Thymus (tissue), 14 donors: ENCODE measurements at places on chromosomes 13 and 19.

GRCh38 chr13:75411924-75412537 is 69.9 kb downstream of the TBC1D4 start:
- no peak for DNase-seq

DNA sequence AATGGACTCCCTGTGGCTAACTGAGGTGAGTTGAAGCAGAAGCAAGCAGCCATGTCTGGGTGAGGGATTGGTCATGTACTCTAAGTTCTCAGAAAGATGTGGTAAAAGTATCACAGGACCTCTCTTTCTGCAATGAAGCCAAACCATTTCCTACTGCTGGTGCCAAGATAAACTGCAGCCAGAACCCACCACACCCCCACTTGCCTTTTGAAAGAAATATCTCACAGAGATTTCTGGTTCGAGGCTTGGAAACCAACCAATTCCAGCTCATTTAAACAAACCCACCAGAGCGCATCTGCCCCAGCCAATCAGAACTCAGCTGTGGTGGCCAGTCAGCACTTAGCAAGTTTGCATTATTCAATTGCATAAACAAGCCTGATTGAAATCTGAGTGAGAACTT is 204.5 kb upstream of the ATXN8OS start:
- DNase-seq, result no peak

- DNase-seq, result no peak
Observed at GRCh38 chr19:11096210-11096841, 7.1 kb downstream of the LDLR start.

GRCh38 chr13:100179276-100179675 is 90.4 kb downstream of the PCCA start:
- DNase-seq, result no peak

GRCh38 chr13:41678249-41678648 is 220.9 kb downstream of the RGCC start:
- no peak for DNase-seq

GRCh38 chr19:15379999-15380647 is 536 bp upstream of the AKAP8 start:
- no peak for DNase-seq

DNA sequence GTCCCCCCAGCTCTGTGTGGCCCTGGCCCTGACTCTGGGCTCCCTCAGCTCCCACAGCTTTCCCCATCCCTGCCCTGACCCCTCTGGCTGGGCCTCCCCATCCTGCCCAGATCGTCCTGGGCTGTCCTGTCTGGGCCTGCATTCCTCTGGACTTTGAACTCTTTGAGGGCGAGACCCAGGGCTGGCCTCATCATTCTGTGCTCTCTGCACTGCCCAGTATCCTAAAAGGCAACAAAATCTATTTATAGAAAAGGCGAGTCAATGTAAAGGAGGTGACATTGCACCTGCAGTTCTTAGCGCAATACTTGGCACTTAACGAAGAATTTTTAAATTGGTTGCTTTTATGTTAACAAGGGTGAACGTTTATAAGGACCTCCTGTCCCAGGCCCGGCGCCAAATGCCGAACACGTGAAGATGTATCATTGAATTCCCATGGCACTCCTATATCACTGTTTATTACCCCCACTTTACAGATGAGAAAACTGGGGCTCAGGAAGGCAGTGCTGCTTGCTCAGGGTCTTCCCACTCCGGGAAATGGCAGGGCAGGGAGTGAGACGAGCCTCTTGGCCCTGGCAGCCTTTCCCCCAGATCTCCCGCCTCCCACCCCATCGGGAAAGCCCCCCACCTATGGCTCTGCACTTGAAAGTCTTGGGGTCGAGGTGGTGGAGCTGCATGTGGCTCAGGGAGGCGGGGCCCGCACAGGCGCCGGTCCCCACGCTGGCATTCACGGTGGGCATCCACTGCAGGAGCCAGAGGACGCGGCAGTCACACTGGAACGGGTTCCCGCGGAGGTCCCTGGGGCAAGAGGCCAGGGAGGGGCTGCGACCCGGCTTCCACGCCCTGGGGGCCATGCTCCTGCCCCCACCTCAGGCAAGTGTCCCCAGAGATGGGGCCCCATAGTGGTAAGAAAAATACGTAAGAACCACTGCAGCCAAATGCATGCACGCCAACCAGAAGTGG is 3.8 kb downstream of the LGI4 start:
- no peak for DNase-seq

DNA sequence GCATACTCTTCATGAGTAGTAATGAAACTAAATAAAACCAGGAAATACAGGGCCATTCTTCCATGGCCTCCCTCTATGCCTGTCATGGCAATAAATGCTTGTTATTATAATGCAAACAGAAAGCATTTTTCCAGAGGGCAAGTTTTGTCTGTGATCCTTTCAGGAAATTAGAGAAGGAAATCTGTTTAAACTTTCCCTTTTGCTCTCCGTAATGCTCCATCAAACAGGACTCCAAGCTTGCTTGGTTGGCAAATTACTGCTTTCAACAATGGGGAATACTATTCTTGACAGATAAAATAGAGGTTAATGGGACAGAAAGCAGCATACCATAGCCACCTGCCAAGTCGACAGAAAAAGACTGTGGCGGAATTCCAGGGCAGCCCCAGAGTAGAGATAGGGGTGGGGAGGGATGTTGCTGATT is 252.5 kb downstream of the LHFPL6 start:
- DNase-seq, result no peak

GRCh38 chr19:50490991-50491472 is 14.4 kb upstream of the GARIN5A start:
- DNase-seq, result no peak

DNA sequence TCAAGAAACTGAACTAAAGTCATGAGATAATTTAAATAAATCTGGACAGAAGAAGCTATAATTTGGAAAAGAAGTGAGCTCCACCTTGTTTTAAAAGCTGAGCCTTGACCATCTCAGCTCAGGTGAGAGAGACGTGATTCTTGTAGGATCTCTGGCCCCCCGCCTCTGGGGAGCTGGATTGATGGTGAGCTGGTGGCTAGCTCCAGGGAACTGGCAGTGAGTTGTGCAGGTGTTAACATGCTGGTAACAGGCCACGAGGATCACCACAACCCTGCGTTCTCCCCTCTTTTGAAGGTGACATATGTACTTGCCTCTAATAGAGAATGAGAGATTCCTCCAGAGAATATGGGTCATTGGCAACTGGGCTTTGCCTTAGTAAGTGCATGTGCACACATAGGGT is 485.1 kb downstream of the IRS2 start:
- no peak for DNase-seq

DNA sequence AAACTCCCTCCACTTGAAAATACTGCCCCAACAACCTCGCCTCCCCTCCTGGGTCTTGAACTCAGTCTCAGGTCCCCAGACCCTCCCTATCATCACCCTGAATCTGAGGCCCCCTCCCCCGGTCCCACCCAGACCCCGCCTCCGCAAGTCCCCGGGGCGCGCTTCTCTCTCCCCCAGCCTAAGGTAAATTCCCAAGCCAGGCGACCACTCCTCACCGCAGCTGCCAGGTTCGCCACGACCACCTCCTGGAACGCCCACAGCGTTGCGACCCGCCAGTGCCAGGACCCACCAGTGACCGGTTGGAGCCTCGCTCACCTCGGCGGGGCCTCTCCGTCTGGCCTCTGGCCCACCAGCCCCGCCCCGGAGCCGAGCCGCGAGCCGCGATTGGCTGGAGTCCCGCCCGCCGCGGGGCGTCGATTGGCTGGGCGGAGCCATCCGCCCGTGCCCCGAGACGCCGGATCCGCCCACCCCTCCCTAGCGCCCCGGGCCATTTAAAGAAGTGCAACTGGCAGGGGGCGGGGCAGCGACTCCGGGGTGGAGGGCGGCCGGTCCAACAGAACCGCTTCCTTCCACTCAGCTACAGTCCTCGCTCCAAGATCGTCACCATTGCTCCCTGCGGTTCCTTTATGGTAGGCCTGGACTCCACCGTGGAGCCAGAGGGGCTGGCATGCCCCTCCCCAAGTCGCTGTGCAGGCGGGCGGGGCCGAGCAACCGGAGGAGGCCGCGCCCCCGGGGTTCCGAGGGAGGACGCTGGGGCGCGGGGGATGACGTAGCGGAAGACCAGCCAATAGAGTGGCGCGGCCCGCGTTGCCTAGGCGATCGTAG is at the start of gene SERTAD3:
SERTAD3 (minus strand) TSS at position 336 of the 825 bp plus-strand sequence. CDS start 2,255 bp downstream, outside the sequence.
- DNase-seq, result peak; percentile 95

GRCh38 chr13:59166174-59166573 is 997.6 kb downstream of the DIAPH3 start:
- DNase-seq, result no peak

DNA sequence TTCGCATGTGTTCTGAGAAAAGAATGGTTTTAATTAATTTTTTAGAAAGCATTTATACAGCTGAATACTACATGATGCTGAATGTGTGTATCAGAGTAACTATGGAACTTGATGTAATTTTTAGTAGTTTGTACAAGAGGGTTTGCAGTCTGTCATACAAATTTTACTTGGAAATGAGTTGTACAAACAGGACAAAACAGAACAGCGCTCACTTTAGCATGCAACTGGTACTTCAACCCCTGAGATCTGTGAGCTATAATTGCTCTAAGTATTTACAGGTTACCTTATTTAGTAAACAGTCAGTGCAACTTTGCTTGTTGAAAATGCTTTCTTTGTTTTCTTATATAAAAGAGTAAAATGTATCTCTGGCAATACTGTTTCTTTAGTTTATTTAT is 706 bp downstream of the TNFRSF19 start:
- DNase-seq, result no peak

DNA sequence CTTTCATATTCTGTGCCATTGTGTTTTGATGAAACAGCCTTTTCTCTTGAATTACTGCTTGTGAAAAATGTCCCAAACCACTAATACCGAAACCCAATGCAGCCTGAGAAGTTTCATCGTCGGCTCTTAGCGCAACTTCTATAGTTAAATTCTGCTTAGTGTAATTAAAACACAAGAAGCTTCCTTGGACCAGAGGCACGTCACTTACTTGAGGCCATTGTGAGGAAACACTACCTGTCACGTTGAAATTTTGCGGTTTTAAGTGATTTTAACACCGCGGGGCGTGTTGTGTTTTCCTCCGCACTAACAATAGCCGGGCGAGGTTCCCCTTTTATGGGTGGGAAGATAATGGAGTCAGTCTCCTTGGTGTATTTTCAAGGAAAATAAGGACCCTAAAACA is 70.9 kb downstream of the GGACT start:
- DNase-seq, result no peak

DNA sequence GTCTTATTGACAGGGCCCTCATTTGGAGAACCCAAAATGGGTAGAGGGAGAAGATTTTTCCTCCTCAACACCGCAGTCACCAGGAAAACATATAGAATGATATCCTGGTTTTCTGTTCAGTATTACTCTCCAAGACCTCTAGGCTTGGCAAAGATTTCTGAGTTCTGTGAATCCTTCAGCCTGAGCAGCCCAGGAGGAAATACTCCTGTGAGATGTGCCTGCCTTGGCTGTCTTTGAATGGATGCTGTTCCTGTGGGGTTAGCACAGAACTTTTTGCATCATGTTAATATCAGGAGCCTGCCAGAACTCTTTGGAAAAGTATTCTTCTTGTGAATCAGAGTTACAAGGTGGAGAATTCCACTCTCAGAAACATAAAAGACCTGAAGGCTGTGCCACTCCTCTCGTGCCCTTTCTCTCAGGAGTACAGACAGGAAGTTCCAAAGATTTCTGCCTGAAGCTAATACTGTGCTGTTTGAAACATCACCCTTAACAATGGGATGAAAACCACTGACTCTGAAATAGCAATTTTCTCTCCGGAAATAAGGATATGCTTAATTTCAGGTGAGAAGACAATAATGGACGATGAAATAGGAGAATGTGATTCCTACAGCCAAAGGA is 520.1 kb upstream of the NBEA start:
- no peak for DNase-seq

GRCh38 chr13:44493213-44493812 is 82.8 kb downstream of the TSC22D1 start:
- no peak for DNase-seq

DNA sequence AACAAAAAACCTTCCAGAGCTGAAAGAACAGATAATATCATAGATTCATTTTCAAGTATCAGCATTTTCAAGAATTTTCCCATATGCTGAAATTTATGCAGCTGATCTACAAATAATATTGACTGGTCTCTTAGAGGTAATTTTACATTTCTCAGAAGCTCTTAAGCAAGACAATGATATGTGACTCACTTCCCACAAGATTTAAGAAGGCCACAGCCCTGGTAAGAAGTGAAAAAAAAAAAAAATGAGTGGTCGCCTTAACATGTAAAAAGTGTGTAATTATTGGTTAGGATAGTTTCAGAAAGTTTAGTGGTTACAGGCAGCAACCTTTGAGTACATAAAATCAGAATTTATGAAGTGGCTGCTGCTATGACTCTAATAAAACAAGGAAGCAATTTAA is 54.5 kb downstream of the NUFIP1 start:
- DNase-seq, result no peak

DNA sequence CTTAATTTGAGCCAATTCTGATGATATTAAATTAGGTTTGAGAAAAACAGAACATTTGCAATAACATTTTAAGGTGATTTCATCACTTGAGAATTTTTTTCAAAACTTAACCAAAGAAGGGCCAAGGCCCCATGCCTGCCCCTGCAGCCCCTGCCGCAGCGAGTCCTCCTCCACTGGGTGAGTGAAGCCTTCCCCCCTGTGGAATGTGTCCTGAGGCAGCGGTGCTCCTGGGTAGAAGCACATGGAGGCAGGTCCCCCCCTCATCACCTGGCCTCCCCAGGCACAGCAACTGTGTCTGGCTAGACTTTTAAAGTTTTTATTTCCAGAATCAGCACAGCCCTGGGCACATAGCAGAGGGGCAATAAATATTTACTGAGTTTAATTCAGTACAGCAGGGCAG is 10.8 kb downstream of the SOX1 start:
- no peak for DNase-seq

DNA sequence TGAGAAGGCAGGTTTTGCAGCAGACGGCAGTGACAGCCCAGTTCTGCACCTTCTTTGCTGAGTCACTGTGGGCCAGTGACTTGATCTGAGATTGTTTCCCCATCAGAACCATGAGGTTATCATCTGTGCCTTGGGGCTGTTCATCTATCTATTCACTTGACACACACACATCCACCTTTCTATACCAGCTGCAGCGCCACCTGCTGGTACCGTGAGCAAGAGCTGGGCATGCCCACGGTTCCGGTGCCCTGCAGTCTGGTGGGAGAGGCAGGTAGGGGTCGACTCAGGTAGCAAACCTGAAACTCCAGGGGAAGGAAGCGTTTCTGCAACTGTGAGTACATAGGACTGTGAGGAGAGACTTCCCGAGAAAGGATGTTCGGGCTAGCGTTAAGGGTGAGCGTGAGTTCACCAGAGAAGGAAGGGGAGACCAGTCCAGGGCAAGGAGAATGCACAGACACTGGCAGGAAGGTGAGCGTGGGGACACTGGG is 7.5 kb upstream of the LIN7B start:
- peak; percentile 64 for DNase-seq

DNA sequence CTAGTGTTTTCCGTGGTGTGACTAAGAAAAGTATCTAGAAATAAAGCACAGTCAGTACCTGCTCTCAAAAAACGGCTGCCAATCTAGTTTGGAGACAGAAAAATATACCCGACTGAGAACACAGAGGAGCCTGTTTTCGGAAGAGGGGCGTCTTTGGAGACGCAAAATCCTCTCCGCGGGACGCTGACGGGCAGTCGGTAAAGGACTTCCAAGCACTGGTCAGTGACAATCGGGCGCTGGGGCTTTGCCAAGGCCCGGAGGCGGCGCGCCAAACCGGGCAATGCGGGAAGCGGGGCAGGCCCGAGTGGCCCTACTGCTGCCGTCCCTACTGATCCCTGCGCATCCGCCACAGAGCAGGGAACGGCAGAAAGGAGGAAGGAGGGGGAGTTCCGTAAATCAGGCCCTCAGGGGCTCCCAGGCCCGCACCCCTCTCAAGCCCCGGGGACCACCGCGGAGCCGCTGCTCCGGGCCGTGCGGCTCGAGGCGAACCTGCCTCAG is 588 bp upstream of the DPY19L3 start:
- no peak for DNase-seq
